ENCODE measurements at places on chromosomes 3 and 15. TPM values are rescaled to one million over a fixed set of nuclear protein-coding genes. Genes with fewer than 3 reads are reported as not detected.
A peak's percentile ranks its signal among the peaks of the same experiment; 100 is the strongest.

The WDR93 gene
- not detected for total RNA-seq

The GATM gene
- 21.6 TPM for total RNA-seq

The FAM81A gene
- total RNA-seq = 4.1 TPM

The MNS1 gene
- total RNA-seq = 2.9 TPM

The SATB1 gene
- total RNA-seq = 26.8 TPM

The ILDR1 gene
- 0.97 TPM for total RNA-seq

The ACKR4 gene
- total RNA-seq = not detected

DNA sequence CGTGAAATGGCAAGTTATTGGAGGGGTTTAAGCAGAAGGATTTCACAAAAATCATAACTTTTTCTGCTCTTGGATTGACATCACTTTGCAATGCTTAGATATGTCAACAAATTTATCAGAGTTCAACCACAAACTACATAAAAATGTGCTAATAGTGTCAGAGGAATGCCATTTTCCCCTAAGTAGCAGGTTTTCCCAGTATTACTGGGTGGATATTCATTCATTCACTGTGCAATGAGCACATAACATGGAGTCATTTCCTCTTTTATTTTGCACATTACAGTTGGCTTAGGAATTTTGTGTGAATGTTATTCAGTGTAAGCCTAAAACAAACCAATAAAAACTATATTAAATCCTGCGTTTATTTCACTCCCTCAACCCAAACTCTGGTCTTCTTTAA, 537.3 kb upstream of the MCTP2 start:
- no peak for DNase-seq

- no peak for DNase-seq
Measured at GRCh38 chr3:114494498-114494897, 200.7 kb downstream of the TIGIT start.

DNA sequence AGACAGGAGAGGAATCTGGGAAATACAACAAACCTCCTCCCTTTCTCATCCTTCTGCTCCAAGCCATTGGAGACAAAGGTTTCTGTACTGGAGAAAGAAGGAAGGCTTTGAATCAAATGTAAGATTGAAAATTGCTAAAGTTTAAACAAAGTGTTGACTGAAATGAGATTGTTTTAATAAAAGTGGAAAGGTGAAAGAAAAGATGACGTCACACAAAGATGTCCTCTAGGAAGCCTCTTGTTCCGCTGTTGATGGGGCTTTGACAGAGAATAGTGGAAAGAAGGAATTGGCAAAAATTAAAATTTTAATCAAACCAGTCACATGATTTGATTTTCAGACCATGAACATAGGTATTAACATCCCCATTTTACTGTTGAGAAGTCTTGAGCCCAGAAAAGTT, 967.6 kb downstream of the NAALADL2 start:
- DNase-seq = no peak

GRCh38 chr3:84318273-84318809, 640.4 kb upstream of the CADM2 start:
- DNase-seq = peak; percentile 57

GRCh38 chr3:111570404-111571030, 24.6 kb downstream of the ZBED2 start:
- peak; percentile 19 for DNase-seq

GRCh38 chr3:10511809-10512494, 6.6 kb upstream of the ATP2B2 start:
- DNase-seq = peak; percentile 24

- no peak for DNase-seq
Measured at GRCh38 chr15:63588826-63589225, 8.4 kb upstream of the FBXL22 start.

GRCh38 chr3:125605756-125606155, 10.5 kb upstream of the OSBPL11 start:
- DNase-seq = no peak

- no peak for DNase-seq
Measured at GRCh38 chr3:71066849-71067261, 516.7 kb downstream of the FOXP1 start.

- peak; percentile 16 for DNase-seq
Measured at GRCh38 chr3:150407051-150407807, 869 bp upstream of the TSC22D2 start.

- no peak for DNase-seq
Measured at GRCh38 chr3:120475722-120476377, 25.1 kb upstream of the FSTL1 start.

DNA sequence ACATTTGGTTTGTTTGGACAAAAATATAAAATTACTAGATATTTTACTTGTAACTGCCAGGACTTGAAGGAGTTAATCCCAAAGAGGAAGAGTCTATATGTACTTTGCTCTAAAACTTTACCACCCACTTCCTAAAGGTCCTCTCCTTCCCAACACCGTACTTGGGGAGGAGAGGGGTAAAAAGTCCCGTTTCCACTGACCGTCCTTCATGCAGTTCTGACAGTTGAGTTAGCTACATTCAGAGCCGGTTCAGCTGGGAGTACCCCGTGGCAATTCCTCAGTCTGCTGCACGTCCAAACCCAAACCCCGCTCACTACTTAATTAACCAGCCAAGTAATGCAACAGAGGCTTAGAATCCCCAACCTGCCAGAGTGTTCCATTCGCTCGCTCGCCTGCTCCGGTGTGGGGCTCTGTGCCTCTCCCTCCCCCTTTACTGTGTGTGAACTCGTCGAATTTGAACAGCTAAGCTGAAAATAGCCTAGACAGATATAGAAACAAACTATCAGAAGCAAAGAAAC, 519.7 kb downstream of the FOXP1 start:
- DNase-seq = peak; percentile 45

GRCh38 chr3:194983620-194984019, 287.3 kb downstream of the XXYLT1 start:
- no peak for DNase-seq

- DNase-seq = no peak
Measured at GRCh38 chr15:26049900-26050657, 187.0 kb upstream of the ATP10A start.

- DNase-seq = no peak
Measured at GRCh38 chr3:119207512-119207875, 33.2 kb downstream of the B4GALT4 start.

- DNase-seq = peak; percentile 13
Measured at GRCh38 chr3:165210132-165210531, 13.9 kb upstream of the SLITRK3 start.

- DNase-seq = no peak
Measured at GRCh38 chr3:154844863-154845262, 235.3 kb upstream of the MME start.

GRCh38 chr3:94036909-94037507, 8.6 kb upstream of the STX19 start:
- DNase-seq = peak; percentile 73

- DNase-seq = no peak
Measured at GRCh38 chr15:78093242-78094020, 1.1 kb downstream of the SH2D7 start.

DNA sequence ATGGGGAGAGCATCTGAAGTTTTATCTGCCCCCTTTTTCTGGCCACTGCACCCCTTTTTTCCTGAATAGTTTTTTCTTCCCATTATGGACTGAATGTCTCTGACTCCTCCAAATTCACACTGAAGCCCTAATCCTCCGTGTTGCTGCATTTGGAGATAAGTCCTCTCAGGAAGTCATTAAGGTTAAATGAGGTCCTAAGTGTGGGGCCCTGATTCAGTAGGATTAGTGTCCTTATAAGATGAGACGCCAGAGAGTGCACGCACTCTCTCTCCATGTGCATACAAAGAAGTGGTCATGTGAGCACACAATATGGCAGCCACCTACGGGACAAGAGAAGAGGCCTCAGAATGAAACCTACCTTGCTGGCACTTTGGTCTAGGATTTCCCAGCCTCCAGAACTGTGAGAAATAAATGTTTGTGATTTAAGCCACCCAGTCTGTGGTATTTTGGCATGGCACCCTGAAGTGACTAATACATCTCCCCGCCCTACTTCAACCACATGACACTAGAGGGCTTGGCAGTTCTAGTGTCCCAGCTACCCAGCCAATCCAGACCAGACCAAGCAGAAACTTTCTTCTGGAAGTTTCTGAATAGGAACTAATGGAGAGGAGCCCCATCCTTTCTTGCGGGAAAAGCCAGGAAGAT, 191.3 kb downstream of the PDE8A start:
- no peak for DNase-seq

GRCh38 chr3:186442162-186442561, 80.1 kb upstream of the DGKG start:
- DNase-seq = no peak

DNA sequence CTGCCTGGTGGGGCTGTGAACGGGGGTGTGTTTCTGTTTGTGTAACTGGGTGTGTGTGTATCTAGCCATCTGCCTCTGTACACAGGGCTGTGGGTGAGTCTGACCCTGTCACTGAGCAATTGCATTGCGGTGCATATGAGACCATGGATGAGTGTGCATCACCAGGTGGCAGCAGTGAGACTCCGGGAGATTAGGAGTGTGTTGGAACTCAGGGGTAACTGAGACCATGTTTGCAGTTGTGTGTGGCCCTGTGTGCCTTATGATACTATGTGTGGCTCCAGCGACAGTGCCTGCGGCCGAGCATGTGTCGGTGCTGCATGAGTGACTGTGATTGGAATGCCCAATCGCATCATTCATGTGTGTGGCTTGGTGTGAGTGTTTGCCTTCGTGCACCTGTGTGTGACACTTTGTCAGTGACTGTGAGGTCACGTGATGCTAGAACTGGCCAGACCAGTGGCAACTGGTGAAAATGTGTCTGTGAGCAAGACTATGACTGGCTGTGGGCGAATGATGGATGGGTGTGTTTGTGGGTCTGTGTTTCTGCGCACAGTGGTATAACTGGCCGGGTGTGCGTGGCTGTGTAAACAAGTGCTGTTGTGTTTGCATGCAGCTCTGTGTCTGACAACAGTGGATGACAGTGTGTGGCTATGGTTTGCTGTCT, 14.0 kb downstream of the VILL start:
- peak; percentile 78 for DNase-seq

DNA sequence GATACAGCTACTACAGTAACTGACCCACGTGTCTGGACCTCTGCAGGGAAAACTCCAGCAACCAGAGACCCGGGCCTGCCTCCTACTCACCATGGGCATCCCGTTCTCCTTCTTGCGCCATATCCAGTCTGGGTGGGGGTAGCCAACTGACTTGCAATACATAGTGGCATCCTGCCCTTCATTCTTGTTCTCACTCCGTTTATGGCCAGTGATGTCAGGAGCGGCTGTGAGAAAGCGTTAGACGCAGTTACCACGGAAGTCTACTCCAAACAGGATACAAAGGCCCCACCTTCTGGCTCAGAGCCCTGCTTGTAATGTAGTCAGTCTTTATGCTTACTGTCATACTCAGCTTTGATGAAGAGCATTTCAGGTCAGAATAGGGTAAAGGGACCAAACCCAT, 59.6 kb downstream of the NPTN start:
- no peak for DNase-seq

- no peak for DNase-seq
Measured at GRCh38 chr3:9727743-9728142, 3.8 kb upstream of the BRPF1 start.

DNA sequence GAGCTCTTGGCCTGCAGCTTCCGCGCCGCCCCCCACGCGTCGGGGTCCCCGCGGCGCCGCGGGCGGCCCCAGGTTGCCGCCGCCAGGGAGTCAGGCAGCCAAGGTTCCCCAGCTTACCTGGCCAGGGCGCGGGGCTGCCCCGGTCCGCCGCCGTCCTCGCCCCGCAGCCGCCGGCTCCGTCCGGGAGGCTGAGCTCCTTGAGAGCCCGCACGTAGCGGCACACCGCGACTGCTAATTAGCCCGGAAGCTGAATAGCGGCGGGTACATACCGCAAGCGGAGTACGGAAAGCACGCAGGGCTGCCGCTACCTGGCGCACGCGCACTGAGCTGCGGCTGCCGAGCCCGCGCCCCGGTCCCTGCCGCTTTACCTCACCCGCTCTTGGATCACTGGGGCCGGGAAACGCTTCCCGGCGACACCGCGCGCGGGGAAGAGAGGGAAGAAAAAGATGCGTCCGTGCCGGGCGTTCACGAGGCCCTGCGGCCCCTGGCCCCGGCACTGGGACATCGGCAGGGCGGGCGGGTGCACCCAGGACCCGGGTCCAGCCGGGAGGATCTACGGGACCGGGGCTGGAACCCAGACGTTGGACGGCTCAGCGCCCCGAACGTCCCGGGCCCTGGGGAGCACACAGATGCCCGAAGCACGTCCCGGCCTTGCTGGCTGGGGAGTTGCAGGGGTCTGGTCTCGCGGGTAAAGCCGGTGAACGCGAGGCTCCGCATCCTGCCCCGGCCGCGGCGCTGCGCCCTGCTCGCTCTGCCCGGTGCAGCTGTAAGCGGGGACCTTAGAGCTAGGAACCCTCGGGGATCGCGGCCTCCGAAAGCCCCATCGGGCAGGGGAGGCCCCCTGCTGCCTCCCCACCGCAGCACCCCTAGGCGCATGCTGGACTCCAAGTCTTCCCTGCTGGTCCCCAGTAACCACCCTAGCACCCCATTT, at the start of gene GOLGA8B:
Gene GOLGA8B (minus strand): TSS at position 253 of the 931 bp plus-strand sequence. CDS start 47,739 bp downstream, outside the sequence.
- DNase-seq = peak; percentile 86

DNA sequence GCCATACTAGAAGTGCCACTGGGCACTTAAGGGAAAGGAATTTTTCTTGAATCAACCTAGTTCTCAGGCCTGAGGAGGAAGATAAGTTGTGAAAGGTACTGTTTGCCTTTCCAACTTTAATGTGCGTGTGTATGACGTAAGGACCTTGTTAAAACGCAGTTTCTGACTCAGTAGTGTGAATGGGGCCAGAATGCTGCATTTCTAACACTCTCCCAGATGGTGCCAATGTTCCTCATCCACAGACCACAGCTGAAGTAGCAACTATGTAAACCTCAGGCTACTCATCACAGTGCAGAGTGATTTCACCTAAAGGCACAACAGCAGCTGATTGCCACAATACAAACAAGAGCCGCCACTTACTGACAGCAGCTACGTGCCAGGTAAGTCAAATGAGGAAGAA, 103.6 kb downstream of the OTOL1 start:
- no peak for DNase-seq

GRCh38 chr3:141610939-141611338, 124.1 kb downstream of the RASA2 start:
- peak; percentile 50 for DNase-seq

DNA sequence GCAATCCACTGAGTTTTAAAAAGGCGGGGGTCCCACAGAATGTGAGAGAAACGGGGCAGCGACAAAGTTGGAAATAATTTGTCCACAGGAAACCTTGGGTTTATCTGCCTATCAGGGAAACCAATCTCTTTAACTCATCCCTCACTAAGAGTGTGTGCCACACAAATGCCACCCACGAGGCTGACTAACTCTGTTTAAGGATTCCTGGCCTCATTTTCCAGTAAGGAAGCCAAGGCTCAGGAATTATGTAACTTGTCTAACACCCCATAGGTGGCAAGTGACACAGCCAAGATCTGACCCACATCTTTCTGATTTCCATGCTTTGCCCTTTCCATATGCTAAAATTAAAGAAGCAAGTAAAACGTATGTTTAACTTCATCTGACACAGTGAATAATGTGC, 263.2 kb downstream of the CNTN3 start:
- DNase-seq = no peak

Data from GM23338 (cell line).